CD4-positive, CD25-positive, alpha-beta regulatory T cell (primary cell): ENCODE measurements at places on chromosomes 12 and 14. TPM values are rescaled to one million over a fixed set of nuclear protein-coding genes. Genes with fewer than 3 reads are reported as not detected.

- H3K27ac ChIP-seq, result no peak overlapping the region
- H3K4me3 ChIP-seq, result peak overlapping the region; percentile 57
- no peak for DNase-seq
- no peaks in the 10 kb centered on the region for H3K27me3 ChIP-seq
- H3K36me3 ChIP-seq, result peaks cover 38% of the 10 kb centered on the region
- H3K4me1 ChIP-seq, result peaks cover 54% of the 10 kb centered on the region
These were observed 6.2 kb downstream of the FOXJ2 start for GRCh38 chr12:8038659-8039114.

DNA sequence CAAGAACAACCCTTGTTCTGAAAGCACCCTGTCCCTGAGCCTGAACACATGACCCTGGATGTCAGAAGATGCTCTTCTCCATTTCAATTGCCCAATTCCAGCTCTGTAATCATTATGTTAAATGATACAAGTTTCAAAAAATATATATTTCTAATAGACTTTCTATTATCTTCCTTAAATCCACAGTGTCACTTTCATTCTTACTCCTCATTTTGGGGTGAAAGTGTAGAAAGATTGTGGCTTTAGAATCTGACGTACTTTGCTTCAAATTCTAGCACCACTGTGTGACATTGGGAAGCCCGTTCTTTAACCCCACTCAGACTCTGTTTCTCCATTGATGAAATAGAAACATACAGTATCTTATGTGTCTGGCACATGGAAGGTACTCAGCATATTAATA lies 83.2 kb downstream of the ETV6 start:
- H3K27ac ChIP-seq, result no peak overlapping the region
- no peak for DNase-seq
- H3K4me3 ChIP-seq, result peak overlapping the region; percentile 74
- no peaks in the 10 kb centered on the region for H3K36me3 ChIP-seq

DNA sequence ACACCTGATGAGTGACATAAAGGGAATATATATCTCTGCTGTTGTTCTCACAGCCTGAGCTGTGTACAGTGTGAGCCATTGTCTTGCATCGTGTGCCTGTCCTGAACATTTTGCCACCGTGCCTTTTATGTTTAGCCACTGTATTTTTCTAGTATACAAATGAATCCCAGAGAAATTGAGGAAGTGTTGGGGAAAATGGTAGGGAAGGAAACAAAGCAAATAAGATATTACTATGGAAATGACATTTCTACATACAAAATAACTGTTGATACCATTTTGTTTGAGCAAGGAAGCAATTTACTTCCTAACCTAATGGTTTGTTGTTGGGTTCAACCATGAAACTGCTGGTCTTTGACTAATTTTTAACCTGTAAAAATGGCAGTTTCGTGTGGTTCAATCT lies 5.5 kb downstream of the PSMA6 start:
- H3K27ac ChIP-seq, result no peak overlapping the region
- no peaks in the 10 kb centered on the region for H3K36me3 ChIP-seq
- H3K27me3 ChIP-seq, result no peaks in the 10 kb centered on the region
- DNase-seq, result no peak
- peaks cover 76% of the 10 kb centered on the region for H3K4me1 ChIP-seq

DNA sequence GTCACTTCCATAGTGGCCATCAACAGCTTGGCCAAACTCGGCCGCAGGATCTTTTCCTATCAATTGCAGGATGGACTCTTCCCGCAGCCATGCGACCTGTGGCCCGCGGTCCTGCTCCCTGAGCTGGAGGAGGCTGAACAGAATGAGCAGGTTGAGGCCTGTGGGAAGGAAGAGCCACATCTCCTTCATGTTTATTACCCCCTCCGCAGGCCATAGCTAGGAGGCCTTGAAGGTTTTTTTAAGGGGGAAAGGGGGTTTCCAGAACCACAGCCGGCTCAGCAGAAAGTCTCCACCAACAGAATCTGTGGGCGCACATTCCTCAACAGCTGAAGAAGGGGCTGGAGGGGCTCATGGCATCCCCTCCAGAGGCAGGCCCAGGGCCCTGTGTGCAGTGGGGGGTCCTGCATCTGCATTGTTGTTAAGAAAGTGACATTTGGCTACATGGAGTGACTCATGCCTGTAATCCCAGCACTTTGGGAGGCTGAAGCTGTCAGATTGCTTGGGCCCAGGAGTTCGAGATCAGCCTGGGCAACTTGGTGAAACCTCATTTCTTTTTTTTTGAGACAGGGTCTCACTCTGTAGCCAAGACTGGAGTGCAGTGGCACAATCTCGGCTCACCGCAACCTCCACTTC lies 25.2 kb upstream of the PPP1R13B start:
- no peaks in the 10 kb centered on the region for H3K36me3 ChIP-seq
- H3K27ac ChIP-seq, result peak overlapping the region; percentile 51
- no peaks in the 10 kb centered on the region for H3K27me3 ChIP-seq
- peak overlapping the region; percentile 50 for H3K4me3 ChIP-seq

GRCh38 chr12:125189015-125189414 lies 123.8 kb downstream of the AACS start:
- H3K27ac ChIP-seq, result no peak overlapping the region
- H3K36me3 ChIP-seq, result no peaks in the 10 kb centered on the region

DNA sequence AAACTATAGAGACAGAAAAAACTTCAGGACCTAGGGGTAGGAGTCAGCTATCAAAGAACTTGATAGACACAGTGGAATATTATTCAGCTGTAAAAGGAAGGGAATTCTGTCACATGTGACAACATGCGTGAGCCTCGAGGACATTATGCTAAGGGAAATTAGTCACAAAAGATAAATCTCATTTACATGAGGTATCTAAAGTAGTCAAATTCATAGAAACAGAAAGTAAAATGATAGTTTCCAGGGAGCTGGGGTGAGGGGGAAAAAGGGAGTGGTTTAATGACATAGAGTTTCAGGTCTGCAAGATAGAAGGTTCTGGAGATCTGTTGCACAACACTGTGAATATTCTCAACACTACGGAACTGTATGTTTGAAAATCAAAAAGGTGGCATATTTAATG lies 50.0 kb upstream of the PRIMA1 start:
- DNase-seq, result no peak
- no peaks in the 10 kb centered on the region for H3K27me3 ChIP-seq
- H3K4me1 ChIP-seq, result no peaks in the 10 kb centered on the region
- H3K27ac ChIP-seq, result no peak overlapping the region

DNA sequence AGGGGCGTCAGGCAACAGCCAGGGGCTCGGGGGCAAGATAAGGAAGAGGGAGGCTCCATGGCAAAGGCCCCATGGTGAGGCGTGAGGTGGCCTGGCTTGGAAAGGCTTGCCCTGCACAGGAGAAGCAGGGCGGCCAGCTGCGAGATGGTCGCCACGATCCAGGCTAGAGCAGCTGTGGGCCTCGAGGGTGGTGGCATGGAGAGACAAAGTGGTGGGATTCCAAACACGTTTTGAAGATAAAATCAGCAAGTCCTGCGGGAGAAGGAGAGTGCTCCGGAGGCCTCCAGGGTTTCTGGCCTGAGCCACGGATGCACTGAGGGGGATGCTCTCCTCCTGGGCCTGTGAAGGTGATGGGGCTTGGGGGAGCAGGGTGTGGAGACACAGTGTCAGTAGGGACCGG lies 20.5 kb upstream of the DLK1 start:
- no peak for DNase-seq
- H3K4me1 ChIP-seq, result no peaks in the 10 kb centered on the region
- no peaks in the 10 kb centered on the region for H3K27me3 ChIP-seq

GRCh38 chr12:115451780-115452736 lies 768.1 kb upstream of the TBX3 start:
- H3K27ac ChIP-seq, result no peak overlapping the region
- H3K4me1 ChIP-seq, result no peaks in the 10 kb centered on the region
- no peaks in the 10 kb centered on the region for H3K36me3 ChIP-seq
- H3K4me3 ChIP-seq, result no peak overlapping the region

- peaks cover 13% of the 10 kb centered on the region for H3K36me3 ChIP-seq
- peak overlapping the region; percentile 97 for H3K4me3 ChIP-seq
- peak; percentile 66 for DNase-seq
- peaks cover 63% of the 10 kb centered on the region for H3K4me1 ChIP-seq
- H3K27me3 ChIP-seq, result no peaks in the 10 kb centered on the region
These were observed 31.6 kb downstream of the WBP11 start for GRCh38 chr12:14771651-14772137.

DNA sequence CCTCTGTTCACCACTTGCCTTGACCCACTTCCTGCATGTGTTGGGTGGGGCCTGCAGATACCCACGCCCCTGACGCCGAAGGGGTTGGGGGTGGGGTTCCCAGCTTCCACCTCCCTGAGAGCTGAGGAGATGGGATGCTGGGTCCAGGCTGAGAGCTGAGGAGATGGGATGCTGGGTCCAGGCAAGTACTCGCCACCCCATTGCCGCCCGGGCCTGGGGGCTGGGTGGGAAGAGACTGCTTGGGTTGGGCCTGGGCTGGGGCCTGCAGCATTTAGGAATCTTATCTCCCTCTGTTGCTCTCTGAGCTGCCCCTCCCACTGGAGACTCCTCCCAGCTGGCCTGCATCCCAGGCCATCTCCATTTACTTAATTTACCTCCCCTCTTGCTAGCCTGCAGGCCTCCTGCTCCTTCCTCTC lies 17.4 kb downstream of the TEAD4 start:
- no peaks in the 10 kb centered on the region for H3K36me3 ChIP-seq
- no peaks in the 10 kb centered on the region for H3K4me1 ChIP-seq
- DNase-seq, result no peak
- H3K27ac ChIP-seq, result no peak overlapping the region

DNA sequence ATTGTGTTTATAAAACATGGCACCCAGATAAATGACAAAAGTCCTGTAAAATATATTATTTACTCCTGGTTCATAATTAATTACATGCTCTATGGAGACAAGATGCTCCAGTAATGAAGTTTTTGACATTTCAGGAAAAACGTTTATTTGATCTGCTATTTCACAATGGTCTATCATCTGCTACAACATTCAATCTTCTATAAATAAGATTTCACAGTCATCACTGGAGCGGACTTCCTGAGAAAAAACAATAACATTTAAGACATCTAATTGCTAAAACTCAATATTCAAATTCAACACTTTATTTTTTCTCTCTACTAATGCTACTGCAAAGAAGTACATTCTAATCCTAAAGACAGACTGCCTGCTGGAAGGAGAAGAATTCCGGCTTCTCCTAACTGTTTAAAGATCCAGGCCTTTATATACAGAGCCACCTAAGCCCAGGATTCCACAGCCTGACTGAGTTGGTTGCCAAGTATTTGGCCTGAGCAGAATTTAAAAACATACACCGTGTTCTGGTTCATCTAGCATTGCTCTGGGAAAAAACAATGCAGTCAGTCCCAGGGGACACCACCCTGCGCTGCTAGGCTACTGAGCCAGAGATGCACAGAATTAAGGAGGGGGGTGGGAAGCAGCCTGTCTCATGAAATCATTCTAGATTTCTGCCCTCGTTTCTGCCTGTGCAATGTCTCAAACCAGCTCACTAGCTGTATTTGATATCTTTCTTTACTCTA lies 58.0 kb downstream of the TMTC1 start:
- no peaks in the 10 kb centered on the region for H3K36me3 ChIP-seq
- H3K4me1 ChIP-seq, result no peaks in the 10 kb centered on the region
- no peaks in the 10 kb centered on the region for H3K27me3 ChIP-seq
- H3K4me3 ChIP-seq, result no peak overlapping the region

DNA sequence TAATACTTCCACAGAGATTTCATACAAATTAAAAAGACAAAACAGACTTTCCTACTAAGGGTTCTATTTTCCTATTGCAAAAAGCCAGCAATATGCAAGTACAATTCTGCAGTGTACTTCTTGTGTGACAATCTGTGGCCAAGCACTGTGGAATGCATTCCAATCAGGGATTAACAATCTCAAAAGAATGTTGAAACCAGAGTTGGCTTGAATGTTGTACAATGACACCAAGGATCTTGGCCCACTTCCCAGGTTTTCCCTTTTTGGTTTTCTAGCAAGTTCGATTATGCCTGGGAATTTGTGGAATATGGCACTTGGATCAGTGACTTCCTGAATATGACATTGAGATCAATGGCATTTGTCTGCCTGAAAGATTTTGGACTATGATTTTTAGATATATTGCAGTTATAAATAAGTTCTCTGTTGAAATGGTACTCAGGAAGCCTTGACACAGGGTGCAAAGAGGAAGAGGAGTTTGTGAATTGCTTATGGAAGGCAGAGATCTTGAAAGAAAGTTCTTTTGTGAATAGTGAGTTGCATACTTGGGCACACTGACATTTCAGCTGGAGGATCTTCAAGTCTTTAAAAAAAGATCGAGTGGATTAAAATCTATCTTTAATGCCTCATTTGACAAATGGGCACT lies 81.4 kb upstream of the FERMT2 start:
- H3K4me3 ChIP-seq, result no peak overlapping the region
- peaks cover 2% of the 10 kb centered on the region for H3K4me1 ChIP-seq
- no peak for DNase-seq
- H3K27ac ChIP-seq, result no peak overlapping the region
- no peaks in the 10 kb centered on the region for H3K27me3 ChIP-seq

Gene GPRC5D
- total RNA-seq, result not detected

Gene CAPZA3
- total RNA-seq, result not detected

Gene METTL3
- total RNA-seq, result 59.0 TPM

Gene NFATC4
- total RNA-seq, result not detected

Gene CLEC1B
- total RNA-seq, result 2.6 TPM

Gene NDRG2
- 15.7 TPM for total RNA-seq
